ENCODE measurements at places on chromosomes 6 and 20.
A peak's percentile ranks its signal among the peaks of the same experiment; 100 is the strongest.

- no peak for DNase-seq
These were observed 85.0 kb upstream of the LOC128125822 start for GRCh38 chr6:63487103-63487813.

- DNase-seq, result no peak
These were observed 50.9 kb upstream of the TNFAIP3 start for GRCh38 chr6:137816133-137816579.

DNA sequence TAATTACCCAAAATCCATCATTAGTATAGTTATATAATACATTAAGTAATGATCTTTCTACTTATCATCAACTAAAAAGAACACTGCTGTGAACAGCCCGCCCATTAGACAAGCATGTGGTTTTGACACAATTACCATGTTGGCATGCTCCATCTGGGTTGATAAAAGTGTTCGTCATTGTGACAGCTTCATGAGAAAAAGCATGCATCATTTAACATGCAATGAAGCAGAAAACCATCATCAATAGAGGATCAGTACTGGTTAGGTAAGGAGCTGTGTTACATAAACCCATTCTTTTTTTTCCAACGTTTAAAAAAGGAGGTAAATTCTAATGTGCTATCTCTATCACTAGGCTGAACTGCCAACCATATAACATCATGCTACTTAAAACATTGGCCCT lies 101.9 kb downstream of the EPB41L2 start:
- DNase-seq, result no peak

- no peak for DNase-seq
These were observed 1.3 kb upstream of the DDR1 start for GRCh38 chr6:30882759-30883684.

GRCh38 chr20:41800040-41800439 lies 181.9 kb upstream of the CHD6 start:
- DNase-seq, result no peak

DNA sequence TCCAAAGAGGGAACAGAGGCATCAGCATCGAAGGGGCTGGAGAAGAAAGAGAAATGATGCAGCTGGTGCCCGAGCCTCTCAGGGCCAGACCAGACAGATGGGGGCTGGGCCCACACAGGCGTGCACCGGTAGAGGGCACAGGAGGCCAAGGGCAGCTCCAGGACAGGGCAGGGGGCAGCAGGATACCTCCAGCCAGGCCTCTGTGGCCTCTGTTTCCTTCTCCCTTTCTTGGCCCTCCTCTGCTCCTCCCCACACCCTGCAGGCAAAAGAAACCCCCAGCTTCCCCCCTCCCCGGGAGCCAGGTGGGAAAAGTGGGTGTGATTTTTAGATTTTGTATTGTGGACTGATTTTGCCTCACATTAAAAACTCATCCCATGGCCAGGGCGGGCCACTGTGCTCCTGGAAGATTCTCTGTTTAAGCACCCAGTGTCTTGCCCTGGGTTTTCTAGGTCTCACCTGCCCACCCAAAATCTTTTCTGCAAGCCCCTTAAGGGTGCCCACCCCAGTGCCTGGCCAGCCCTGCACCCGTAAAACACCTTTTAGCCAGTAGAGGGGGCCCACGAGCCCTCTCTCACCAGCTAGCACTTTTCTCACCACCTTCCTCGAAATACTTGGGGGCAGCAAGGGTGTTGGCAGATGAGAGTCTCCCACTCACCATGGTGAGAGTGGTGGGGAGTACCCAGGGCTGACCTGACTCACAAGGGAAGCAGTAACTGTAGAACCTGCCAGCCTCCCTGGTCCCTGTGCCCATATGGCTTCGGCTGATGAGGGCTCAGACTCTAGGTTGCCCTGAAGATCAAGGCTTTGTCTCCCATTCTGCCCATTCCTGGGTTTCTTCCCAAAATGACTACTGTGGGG lies 35.7 kb upstream of the ID1 start:
- no peak for DNase-seq

GRCh38 chr20:47727170-47727880 lies 58.0 kb downstream of the SULF2 start:
- DNase-seq, result no peak

GRCh38 chr6:18976966-18977365 lies 589.8 kb downstream of the RNF144B start:
- DNase-seq, result no peak

- peak; percentile 36 for DNase-seq
These were observed 81.6 kb downstream of the FAM120B start for GRCh38 chr6:170388113-170388512.

- DNase-seq, result no peak
These were observed 72.3 kb downstream of the ZHX3 start for GRCh38 chr20:41245086-41245707.

DNA sequence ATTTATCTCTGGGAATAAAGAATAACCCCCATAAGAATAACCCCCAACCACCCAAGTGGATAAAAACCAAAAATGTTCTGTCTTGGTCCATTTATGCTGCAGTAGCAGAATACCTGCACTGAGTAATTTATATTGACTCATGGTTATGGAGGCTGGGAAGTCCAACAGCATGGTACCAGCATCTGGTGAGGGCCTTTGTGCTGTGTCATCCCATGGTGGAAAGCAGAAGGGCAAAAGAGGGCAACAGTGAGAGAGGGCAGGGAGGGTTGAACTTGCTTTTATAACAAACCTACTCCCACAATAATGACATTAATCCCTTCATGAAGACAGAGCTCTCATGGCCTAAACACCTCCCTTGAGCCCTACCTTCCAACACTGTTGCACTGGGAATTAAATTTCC lies 133.7 kb downstream of the ERMARD start:
- no peak for DNase-seq

DNA sequence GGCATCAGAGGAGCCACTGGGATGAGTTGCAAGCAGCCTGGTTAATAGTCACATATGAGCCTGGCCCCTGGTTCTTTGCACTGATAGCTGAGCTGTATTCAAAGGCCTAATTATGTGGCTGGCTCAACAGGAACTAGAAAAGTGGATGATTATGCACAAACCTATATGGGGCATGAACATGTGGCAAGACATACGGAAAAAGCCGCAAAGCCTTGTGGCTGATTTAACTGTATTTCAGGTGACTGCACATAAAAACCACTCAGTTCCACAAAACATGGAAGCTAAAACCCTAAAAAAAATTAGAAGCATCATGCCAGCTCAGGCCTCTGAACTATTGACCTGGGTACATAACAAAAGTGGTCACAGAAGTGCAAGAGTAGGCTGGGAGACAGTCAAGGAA lies 13.0 kb upstream of the MUC22 start:
- DNase-seq, result no peak

- DNase-seq, result no peak
These were observed 130.7 kb upstream of the KCNK16 start for GRCh38 chr6:39453241-39453640.

DNA sequence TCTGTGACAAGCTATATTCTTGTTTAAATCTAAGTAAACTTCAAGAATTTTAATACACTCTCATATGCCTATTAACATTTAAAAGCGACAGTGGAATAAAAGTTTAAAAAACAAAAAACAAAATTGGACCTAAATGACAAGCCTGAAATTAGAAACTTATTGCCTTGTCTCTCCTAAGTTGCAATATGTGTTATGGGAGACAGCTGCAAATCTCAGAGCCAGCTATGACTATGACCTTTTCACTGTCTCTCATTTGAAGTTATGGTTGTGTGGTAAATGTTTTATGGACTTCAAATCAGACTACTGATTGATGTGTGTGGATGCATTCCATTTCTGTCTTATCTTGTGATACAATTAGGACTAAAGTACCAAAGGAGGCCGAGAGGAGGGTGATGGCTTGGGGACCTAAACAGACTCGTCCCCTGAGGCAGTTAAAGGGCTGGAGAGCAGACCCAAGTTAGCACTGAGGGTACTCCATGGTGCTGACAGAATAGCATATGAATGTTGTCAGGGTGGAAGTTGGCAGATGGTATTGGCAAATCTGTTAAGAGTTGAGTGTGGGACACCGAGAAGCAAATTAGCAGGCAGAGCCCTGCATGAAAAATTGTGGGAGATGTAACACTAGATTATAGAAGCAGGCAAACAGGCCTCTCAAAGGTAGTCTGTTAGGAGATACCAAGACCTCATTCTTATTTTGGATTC lies 930.1 kb upstream of the MAN1A1 start:
- no peak for DNase-seq

GRCh38 chr20:33233129-33233774 lies 2.5 kb upstream of the BPIFA1 start:
- no peak for DNase-seq

DNA sequence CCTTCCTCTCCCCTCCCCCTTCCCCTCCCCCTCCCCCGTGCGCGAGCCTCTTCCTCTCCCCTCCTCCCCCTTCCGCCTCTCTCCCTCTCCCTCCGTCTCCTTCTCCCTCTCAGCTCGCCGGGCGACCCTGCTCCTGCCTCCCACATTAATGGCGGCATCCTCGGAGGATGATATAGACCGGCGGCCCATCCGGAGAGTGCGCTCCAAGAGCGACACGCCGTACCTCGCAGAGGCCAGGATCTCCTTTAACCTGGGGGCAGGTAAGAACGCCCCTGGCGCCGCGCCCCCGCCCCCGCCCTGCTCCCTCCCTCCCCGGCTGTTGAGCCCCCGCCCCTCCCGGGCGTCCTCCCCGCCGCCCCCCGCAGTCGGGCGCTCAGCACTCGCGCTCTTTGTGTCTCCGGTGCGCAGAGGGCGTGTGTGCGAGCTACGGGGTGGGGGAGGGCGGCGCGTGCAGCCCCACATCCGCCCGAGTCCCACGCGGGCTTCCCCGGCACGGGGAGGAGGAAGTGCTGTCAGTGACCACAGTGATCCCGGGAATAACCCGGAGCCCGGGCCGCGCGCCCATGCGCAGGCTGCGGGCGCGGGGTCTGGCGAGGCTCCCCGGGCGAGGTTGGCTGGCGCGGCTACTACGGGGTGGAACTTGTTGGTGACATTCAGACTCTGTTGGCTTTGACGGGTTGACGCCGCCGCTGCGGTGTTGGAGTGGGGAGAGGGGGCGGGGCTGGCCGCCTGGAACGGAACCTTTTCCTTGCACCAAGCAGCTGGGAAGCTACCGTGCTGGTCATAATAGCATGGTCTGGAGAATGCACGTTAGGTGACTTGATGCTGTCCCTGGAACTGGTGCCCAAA lies 33.2 kb downstream of the PHACTR1 start:
- no peak for DNase-seq

DNA sequence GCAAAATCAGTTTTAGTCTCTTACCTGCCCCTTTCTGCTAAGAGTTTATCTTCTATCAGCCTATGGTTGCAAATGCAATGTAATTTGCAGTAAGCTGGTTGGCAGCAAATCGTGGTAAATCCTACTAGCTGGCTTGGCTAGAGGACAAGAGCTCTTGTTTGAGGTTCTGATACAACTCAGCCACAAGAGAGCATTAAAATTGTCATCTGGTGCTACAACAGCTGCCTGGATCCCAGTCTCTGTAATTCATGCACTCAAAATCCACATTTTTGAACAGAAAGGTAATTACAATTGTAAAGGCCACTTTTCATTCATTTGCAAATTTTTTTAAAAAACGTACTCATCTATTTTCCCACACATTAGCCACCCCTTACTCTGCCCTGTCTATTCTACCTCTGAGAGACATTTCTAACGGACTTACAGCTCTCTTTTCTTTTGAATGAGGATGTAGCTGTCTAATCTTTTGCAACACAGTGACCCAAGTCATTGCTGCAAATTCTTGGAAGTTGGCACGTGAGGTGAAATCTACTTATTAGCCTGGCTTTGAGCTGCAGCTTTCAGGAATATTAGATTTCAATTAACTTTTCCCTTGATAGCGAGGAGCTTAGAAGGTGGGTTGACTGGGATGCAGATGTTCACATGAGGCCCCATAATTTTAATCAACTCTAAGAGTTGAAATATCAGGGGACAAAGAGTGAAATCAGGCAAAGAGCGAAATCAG lies 54.0 kb upstream of the FAM184A start:
- no peak for DNase-seq

DNA sequence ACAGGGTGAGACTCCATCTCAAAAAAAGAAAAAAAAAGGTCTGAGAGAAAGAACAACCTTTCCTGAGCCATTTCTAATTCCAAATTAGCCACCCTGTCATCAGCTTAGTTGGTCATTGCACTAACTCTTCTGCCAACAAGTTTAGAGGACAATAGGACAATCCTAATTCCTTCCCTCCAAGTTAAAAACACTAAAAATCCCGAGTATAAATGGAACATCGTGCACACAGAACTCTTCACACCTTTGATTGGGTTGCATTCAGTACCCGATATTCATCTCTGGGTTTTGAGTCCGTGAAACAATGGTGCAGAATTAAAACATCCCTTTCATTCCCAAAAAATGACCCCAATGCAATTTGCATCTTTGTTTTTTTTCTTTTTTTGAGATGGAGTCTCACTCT lies 23.0 kb downstream of the PARD6B start:
- no peak for DNase-seq

DNA sequence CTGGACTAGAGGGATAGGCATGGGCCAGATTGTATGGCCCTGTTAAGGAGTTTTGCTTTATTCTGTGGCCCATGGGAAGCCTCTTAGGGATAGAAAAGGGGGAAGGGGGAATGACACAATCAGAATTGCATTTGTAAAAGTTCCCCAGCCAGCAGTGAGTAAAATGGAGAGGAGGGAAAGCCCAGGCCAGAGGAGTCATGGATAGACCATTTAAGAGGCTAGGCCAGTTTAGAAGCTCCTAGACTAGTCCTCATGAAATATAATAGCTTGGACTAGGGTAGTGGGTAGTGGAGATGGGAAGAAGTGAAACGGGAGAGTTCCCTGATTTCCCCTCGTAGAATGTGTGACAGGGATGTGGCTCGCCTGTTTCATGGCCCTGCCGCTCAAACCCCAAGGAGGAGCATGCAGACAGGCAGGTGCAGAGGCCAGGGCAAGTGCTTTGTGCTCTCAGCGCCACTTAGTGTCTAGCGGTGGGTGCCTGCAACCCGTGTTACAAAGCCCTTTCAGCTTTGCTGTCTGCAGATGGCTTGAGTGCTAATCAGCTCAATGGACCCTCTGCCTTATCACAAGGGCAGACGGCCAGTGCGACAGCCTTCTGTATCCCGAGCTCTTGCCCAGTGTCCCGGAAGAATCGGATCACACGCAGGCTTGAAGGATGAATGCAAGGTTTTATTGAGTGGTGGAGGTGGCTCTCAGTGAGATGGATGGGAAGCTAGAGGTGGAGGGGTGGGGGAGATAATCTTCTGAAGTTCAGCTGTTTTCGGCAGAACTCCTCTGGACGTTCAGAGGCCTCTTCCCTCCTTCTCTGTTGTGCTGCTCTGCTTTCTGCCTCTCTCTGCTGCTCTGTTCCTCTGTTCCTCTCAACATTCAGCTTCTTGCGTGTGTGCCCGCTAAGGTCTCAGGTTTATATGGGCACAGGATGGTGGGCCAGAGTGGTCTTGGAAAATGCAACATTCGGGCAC lies 141.1 kb downstream of the CEP57L1 start:
- no peak for DNase-seq

DNA sequence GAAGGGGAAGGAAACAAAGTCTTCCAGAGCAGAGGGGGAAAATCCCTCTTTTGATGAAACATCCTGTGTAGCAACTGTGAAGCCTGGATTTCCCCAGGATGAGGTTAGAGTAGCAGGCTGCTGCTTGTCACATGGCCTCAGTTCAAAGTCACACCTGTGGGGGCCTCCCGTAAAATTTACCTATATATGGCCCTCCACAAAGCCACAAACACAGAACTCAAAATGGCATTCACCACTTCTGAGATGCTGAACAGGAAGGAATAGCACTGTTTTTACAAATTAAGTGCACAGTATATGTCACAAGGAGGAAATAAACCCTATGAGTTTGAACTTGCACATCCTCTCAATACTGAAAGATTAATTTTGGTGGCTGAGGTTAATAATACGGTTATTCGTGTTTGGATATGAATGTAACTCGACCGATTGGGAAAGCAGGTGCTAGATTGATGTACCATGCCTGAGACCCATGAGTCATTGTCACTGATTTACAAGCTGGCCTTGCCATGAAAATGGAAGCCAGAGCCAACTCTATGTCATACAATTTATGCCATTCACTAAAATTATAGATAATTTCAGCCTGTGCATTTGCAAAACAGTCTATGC lies 70.6 kb downstream of the SGK1 start:
- no peak for DNase-seq

Measured in fibroblast of the conjunctiva (primary cell).